ENCODE measurements at places on chromosomes 2 and 18.

DNA sequence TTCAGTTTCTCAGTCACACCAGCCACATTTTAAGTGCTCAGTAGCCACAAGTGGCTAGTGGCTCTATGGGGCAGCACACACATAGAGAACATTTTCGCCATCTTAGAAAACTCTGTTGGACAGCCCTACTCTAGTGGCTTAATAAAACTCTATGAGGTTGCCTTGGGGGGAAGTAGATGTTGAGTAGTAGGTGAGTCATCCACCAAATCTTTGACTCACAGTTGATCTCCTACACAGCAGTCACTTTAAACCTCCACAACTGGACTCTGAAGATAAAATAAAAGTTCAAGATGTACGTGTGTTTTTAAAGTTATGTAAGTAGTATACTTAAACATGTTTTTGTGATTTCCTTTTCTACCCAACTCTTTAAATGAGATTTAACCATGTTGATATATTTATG is 379.0 kb downstream of the SETBP1 start:
- no peak for DNase-seq

- DNase-seq: no peak
Observed at GRCh38 chr2:127877626-127878025, 8.1 kb downstream of the AMMECR1L start.

DNA sequence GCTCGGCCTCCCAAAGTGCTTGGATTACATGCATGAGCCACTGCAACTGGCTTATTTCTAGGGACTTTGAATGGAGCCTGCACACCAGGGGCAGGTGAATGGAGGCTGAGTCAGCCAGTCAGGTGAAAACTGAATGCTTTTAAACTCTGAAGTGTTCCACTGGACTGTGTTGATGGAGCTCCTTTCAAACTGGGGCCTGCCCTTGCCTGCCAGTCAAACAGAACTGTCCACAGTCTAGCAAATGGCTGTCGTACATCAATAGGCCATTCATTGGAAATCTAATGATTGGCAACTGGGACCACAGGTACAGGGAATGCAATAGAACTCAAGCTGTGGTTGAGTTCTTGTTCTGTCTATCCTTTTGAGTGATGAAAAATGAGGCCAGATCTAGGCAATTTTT is 966 bp upstream of the NOSTRIN start:
- DNase-seq: no peak

- no peak for DNase-seq
Observed at GRCh38 chr2:111119822-111120252, 877 bp upstream of the BCL2L11 start.

DNA sequence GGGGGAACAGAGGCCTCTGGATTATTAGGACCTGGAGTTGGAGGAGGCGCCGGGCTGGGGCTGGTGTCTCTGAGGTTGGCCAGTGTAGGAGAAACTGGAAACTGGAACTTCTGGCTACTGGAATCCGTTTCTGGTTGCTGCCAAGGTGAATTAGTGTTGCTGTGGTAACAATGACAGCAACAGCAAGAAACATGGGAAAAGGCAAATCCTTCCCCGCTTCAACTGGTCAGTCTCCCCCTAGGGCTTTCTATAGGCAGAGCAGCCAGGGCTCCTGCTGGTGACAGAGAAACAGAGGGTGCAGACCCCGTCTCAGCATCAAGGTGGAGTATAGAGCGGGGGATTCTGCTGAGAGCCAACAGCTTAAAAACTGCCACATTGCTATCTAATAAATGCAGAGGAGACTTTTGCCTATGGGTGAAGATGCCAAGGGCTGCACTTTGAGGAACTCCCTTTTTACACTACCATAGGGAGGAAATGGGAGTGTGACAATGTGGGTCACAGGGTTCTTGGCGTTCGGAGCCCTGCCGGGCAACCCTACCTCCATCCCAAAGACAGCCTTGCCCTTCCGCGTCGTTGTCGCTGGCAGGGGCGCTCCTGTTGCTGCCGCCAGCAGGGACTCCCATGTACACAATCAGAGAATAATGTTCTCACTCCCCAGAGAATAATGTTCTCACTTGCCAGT is 81.4 kb upstream of the CABLES1 start:
- no peak for DNase-seq

- no peak for DNase-seq
Observed at GRCh38 chr2:43519643-43520221, 76.1 kb downstream of the THADA start.

- DNase-seq: no peak
Observed at GRCh38 chr2:10135296-10136089, 13.0 kb downstream of the RRM2 start.

GRCh38 chr2:71876542-71877451 is 270.9 kb downstream of the CYP26B1 start:
- no peak for DNase-seq

GRCh38 chr2:32376756-32377155 is 19.9 kb downstream of the BIRC6 start:
- DNase-seq: no peak

- no peak for DNase-seq
Observed at GRCh38 chr2:5227062-5227699, 465.0 kb upstream of the SOX11 start.

DNA sequence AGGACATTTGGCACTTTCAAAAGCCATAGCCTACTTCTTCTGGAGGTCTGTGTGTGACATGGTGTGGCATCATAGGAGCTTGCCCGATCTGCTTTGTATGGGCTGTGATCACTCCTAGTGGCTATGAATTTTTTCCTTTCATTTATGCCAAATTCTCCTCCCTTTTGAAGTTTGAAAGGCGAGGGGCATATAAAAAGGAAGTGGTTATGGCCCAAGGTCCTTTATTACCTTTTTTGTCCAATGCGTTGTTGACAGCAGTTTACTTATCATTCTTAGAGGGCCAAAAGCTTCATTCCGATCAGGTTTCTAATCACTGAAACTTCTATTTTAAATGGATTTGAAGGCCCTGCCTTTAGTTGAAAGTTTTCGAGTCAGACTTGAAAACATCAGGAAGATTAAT is 224.3 kb upstream of the FOSL2 start:
- DNase-seq: no peak

DNA sequence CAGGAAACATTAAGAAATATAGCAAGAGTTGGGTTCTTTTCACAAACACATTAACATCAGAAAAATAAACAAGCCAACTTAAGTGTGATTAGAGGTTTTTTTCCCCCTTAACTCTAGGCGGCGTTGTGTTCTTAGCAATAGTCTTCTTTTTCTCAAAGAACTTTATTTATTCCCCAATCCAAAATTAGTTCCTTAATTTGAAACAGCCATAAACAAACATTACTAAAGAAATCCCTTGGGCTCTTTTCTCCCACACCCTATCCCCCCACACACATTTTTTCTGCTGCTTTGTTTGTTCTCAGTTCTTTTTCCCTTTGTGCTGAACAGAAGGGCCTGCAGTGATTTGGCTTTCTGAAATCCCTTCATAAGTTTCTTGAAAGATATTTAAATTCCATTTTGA is 13.2 kb upstream of the MYO1B start:
- no peak for DNase-seq

- DNase-seq: no peak
Observed at GRCh38 chr2:101380376-101380775, 6.9 kb downstream of the CREG2 start.

DNA sequence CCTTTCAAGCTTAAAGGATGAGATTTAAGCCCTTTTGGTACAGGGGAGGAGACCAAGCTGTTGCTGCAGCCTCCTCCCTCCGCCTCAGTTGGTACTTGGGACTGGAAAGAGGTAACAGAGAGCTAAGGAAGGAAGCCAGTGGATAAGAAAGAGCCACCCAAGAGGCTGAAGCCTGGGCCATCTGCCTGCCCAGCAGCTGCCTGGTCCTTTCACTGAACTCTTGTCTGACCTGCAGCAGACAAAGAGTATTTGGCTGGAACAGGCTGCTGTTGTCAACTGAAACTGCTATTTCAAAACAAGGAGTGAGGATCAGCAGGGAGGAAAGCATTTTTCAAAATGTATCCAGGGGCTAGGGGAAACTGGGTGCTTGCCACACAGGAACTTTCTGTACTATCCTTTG is 30.3 kb downstream of the TNS1 start:
- DNase-seq: no peak

DNA sequence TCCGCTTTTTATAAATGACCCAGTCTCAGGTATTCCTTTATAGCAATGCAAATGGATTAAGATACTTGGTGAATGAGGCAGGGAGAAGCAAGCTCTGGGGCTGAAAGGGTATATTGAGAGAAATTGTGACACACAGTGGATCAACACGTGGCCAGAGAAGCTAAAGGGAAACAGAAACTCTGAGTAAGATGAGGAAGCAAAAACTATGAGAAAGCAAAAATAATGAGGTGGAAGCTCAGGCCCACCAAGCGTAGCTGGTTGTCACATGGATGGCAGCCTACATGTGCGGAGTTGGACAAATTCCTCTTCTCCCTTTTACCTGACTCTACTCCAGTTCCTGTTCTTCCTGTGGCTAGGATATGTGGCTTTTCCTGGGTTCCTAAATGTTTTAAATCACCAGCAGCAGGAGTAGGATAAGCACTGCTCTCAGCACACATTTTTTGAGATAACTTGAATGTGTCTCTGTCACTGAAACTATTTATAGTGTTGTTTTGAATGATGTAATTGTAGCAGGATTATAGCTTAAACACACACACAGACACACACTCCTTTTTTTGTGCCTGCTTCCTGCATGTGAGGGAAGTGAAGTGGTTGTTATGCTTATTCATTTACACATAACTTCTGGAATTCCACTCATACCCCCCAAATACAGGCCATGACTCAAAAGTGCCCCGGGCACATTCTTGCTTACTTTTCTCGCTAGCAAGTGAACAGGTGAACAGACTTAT is 30.1 kb upstream of the EPC2 start:
- no peak for DNase-seq

GRCh38 chr2:231662028-231662810 is 46.1 kb upstream of the PTMA start:
- peak; percentile 89 for DNase-seq

- DNase-seq: no peak
Observed at GRCh38 chr2:101442667-101443061, 32.2 kb downstream of the RFX8 start.

GRCh38 chr18:57131782-57132181 is 15.1 kb upstream of the BOD1L2 start:
- DNase-seq: no peak

DNA sequence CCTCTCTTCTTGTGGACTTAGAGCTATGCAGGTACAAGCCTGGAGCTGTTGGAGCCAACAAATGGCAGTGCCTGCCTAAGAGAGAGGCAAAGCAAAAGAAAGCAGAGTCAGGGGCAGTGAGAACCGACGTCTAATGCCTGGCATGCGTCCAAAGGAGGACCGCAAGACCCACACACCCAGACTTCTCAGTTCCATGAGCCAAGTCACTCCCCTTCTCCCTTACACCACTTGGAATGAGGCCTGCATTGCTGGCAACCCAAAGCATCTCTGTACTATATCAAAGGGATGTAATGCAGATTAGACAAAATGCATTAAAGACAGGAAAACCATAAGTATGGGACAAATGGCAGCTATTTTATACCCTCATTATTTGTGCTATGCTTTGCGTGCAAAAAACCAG is 49.9 kb upstream of the RNU4ATAC start:
- no peak for DNase-seq

DNA sequence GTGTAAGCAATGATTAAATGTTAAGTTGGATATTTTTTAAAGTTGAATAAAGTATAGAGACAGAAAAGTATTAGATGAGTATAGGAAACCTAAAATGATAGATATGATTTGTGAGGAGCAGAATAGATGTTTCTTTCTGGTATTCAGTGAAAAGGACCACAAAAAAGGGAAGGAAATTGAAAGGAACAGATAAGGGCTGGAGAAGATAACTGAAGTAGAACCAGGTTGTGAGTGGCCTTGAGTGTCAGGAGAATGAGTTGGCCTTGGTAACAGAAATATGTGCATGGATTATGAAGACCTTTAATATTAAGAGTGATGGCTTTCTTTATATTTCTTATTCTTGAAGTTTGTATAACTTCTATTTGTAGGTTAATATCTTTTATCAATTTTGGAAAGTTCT is 543.5 kb downstream of the METTL4 start:
- DNase-seq: no peak

DNA sequence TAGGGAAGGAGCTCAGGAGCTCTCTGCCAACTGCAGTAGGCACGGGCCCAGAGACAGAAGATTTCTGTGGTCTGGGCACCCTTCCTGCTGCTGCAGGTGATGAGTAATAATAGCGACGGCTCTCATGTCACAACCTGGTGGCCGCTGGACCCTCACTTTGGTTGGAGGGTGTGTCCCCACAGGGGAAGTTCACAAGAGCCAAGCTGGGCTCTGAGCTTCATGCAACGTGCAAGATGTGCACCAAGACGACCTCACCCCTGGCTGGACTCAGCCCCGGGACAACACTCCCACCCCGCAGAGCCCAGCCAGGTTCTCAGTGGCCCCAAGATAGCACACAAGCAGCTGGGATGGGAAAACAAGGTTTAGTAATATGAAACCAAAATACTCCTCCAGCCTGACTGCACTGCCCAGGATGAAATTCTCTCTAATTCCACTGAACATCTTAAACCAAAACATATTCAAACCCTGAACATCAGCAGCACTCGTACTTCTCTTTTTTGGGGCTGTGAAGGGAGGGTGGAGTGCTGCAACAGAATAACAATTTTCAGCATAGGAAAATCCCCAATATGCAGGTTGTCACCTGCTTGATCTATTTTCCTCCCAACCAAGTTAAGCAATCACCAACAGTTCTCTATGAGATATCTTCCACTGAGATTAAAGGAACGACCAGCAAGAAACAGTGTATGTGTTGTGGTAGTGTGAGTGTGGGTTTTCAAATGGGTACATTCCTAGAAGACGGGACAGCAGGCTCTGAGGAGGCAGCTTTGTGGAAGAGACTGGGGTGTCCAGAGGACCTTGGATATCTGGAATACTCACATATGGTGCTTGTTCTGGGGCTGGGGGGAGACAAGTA is 26.5 kb downstream of the BCL2 start:
- no peak for DNase-seq

GRCh38 chr2:11621410-11621809 is 48.6 kb downstream of the NTSR2 start:
- DNase-seq: no peak

DNA sequence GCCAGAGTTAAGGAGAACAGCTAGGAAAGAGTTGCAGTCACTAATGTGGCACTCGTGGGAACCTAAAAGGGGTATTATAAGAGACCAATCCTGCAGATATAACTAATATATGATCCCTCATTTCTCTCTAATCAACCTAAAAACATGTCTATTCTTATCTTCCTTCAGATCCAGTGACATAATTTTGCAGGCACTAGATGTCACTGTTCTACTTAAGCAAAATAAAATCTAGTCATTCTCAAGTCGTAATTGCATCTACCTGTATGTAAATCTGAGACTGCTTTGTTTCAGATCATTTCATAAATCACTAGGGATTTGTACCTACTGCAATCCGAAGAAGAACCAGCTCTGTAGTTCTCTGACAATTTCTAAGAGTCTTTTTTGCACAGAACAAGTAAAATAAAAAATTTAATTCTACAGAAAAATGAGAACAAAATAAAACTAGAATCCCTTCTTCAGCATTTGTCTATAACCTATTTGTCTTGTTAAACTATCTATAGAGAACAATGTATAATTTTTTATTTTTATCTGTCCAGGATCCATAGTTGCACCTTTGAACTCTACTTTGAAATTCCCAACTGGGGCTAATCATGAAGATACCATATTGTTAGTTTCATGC is 56.5 kb upstream of the ERBB4 start:
- no peak for DNase-seq

GRCh38 chr18:8895987-8896619 is 190.7 kb downstream of the MTCL1 start:
- DNase-seq: no peak

Measured in cortex of kidney (tissue), 1 donor.